ENCODE measurements at places on chromosomes 3 and 15.
A peak's percentile ranks its signal among the peaks of the same experiment; 100 is the strongest.

GRCh38 chr3:107218864-107219269 is 158.4 kb upstream of the CCDC54 start:
- DNase-seq, result no peak

- no peak for DNase-seq
Observed at GRCh38 chr3:193932136-193932535, 203.8 kb upstream of the HES1 start.

DNA sequence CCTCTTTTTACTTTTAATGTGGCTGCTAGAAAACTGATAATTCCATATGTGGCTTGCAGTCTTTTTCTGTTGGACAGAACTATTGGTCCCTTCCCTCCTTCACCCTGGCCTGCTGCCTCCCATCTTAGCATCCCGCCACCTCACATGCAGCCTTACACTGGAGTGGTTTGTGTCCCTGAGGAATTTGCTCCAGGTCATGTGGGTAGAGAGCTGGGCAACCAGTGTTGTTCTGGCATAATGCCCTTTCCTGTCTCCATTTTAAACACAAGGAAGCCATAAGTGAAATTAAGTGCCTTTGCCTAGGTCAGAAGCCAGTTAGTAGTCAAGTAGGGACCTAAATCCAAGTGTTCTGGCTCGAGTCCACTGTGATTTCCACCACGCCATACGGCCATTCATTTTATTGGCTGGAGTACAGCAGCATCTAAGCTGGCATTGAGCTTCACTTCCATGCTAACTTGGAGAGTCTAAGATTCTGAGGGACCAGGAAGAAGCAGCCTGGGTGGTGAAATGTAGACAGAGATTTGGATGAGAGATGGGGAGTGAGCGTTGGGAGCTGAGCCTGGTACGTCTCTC is 46.0 kb upstream of the PLXNA1 start:
- DNase-seq, result no peak

GRCh38 chr3:188929137-188929536 is 242.6 kb upstream of the TPRG1 start:
- no peak for DNase-seq

DNA sequence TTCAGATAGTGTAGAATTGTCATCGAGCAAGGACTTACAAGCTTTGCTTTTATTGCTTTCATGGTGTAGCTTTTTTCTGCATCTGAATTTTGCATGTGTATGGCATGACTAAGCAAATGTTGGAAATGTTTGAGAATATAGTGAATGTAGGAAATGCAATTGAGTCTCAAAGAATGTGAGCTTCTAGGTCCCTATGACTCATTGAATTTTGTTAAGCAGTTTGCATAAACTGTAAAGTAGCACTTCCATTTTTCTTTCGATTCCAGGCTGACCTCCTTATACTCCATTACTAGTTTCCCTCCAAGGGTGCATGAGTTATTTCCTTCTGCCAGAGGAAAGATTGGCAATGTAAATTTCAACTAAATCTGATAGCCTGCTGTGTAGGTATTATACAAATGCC is 619.2 kb downstream of the DIPK2A start:
- DNase-seq, result no peak

- no peak for DNase-seq
Observed at GRCh38 chr3:61357902-61358301, 106.7 kb upstream of the FHIT start.

DNA sequence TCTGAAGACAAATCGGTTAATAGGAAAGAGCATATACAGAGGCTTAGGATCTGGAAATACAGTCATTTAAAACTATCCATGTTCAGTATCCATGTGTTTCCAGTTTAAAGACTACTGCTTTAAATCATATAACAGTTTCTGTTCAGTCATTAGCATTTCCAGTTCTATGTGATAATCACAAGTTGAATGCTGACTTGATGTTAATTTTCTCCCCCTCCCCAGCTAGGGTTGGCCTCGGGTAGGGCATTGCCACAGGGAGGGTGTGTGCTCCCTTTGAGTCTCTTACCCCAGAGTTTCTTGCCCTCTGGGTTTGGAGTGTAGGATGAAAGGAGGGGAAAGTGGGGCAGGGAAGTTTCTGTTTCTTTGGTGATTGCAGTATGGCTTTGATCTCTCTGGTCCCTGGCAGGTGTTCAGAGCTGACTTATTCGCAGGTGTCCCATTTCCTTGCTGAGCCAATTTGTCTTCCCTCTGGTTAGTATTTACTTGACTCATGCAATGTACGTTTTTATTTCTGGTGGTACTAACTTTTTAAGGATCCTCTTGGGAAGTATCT is 86.3 kb downstream of the SH3GL3 start:
- DNase-seq, result no peak

DNA sequence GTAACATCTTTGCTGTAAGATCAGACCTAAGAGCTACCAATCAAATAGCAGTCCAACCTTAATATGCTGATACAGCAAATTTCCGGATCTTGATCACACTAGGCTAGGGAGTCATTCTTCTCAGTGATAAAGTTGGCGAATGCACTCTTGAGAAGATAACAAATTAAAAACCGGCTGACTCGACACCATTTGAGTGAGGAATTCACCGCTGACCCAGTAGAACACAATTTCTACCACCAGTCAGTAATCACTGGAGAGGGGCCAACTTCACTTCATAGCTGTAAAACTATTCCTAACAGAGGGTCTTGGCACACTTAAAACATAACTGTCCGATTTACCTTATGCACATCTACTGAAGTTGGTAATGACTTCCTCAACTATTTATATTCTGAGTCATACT is 47.2 kb downstream of the MEIS2 start:
- peak; percentile 21 for DNase-seq

GRCh38 chr3:98793971-98794370 is 30.8 kb downstream of the ST3GAL6 start:
- no peak for DNase-seq

- DNase-seq, result peak; percentile 41
Observed at GRCh38 chr3:149934524-149934923, 36.2 kb downstream of the PFN2 start.

- no peak for DNase-seq
Observed at GRCh38 chr15:55863911-55864310, 121.0 kb upstream of the PRTG start.

DNA sequence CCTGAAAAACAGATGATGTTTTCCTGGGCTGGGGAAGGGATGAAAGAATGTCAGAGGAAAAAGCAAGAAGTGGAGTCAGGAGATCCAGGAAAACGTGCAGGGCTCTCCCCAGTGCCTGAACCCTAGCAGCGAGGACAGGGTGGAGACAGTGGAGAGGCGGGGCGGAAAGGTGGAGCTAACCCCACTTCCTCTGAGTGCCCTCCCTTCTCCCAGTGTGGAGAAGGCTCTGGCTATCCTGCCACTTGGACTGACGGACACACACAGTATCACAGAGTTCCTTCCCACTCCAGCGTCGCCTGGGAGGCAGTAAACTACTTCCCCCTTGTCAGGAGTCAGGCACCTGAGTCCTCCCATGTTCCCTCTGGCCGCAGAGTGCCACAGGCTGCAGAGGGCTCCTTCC is 125.3 kb upstream of the CHRNA7 start:
- no peak for DNase-seq

GRCh38 chr3:110576960-110577359 is 494.7 kb upstream of the NECTIN3 start:
- DNase-seq, result no peak

Measured in lung (tissue), 17 donors.